ENCODE measurements at places on chromosomes 6 and 20.

DNA sequence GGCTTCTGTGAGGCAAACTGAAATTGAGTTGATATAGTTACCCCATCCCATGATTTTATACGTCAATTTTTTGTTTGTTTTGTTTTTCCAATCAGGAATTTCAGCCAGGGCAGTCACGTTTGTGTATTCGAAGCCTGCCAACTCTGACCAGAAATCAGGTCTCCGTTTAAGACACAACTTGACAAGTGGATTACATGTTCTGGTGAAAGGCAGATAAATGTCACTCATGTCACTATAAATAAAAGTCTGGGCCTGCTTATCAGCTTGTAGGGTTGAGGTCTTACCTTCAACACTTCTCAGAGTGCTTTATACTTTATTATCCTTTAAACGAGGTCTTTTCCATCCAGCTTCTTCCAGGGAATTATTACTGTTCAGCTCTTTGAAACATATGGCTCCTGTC is 8.4 kb upstream of the XRN2 start:
- DNase-seq: no peak

- no peak for DNase-seq
Observed at GRCh38 chr6:119348748-119349360, 707 bp downstream of the MAN1A1 start.

DNA sequence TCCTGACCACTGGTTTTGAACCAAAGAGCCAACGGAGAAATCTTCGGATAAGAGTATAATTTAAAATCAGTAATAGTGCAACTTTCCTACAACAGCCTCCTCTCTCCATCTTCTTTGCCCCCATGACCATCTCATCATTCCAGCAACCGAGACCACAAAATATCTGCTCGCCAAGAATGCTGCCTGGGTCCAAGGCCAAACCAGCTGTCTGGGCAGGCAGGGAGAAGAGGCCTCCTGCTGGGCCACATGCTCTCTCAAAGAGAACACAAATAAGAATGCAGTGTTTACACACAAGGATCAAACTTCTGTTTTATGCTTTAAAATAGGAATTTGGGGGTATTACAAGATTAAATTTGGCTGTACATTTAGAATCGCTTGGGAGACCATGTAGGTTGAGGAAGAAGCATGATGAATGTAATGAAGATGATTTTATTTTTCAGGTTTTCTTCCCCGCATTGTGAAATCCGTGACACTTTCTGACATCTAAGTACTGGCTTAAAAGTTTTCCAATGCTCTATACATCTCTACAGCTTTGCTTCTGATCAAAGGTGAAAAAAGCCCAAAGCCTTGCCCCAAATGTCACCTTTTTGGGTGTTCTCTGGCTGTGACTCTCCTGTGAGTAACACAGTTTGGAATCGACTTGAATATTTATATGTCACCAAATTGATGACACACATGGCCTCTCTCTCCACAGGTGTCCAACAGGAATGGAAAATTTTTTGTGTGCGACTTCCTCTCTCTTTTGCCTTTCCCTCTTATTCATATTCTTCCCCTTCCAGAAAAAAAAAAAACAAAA is 79.4 kb upstream of the PROKR2 start:
- DNase-seq: no peak

DNA sequence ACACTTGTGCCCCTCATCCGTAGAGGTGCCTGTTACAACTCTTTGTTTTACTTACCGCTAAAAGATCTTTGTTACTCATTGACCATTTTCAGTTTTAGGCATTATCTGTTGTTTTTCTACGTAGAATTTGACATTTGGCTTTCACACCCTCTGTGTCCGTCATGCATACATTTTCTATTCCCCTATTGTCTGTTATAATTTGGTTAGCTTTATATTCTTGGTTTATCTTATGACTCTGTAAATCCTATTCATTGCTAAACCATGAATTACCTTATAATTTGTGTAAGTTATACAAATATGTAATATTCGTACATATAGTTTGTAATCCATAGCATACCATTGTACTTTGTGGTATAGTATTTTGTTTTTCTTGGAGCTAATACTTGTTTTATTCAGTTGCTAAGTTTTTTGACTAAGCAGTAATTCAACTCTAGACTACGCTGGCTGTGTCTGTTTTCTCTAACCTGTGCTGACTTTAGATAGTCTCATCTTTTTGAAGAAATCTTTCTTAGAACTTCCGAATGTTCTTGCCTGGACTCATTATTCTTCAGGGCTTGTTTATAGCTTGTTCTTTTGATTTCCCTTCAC is 21.8 kb downstream of the CDC5L start:
- no peak for DNase-seq

DNA sequence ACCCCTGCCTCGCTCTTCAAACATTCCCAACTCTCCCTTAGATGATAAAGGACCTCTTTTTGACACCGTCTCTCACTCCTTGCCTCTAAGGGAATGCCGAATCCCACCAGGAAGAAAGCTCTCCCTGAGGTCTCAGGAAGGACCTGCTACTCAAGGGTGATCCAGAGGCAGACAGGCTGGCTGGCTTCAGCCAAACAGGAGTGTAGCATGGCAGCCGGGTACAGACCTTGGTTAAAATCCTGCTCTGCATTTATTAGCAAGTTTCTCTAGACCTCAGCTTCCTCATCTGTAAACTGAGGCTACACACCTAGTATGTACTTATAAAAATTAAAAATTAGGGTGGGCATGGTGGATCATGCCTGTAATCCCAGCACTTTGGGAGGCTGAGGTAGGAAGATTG is 17.2 kb downstream of the MAP1LC3A start:
- no peak for DNase-seq

GRCh38 chr6:104969785-104970581 is 13.1 kb downstream of the LIN28B start:
- DNase-seq: no peak

GRCh38 chr6:3489027-3489757 is 32.3 kb upstream of the SLC22A23 start:
- no peak for DNase-seq

DNA sequence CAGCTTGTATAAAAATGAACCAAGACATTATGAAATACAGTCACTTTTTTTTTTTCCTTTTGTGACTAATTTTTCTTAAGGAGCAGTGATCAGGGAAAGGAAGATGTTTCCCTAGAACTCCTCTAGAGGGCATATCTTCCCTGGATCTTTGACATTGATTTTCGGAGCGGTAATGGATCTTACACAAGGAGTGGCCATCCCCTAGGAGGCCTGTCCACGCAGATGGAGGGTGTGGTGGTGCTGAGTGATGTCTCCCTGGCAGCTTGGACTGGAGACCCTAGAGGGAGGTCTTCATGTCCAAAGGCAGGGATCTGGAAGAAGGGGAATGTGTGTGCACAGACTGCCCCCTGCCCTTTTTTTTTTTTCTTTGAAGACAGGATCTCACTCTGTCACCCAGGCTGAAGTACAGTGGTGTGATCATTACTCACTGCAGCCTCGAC is 7.0 kb upstream of the KIFC1 start:
- DNase-seq: no peak

- no peak for DNase-seq
Observed at GRCh38 chr6:75504465-75505222, 11.0 kb upstream of the FILIP1 start.

DNA sequence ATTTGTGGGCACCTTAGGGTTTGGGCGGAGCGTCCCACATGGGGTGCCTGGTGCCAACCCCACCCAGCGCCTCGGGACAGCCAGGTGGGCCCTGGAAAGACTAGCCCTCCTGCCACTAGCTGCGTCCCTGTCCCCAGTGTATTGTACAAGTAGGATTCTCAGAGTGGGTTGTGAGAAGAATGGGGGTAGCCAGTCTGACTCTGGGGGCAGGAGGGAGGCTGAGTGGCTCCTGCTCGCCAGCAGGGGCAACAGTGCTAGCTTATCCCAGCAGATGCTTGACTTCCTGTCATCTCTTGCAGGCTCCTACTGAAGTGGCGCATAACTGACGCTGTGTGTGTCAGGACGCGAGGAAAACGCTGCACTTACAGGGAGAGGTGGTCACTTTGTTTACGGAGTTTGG is 9.3 kb downstream of the PSMA7 start:
- DNase-seq: no peak

Data from cerebellar nuclear complex (tissue), 1 donor.